Activated CD4-positive, alpha-beta T cell treated with anti-CD3 and anti-CD28 coated beads for 36 hours (primary cell): ENCODE measurements at places on chromosomes 3 and 15. TPM values are rescaled to one million over a fixed set of nuclear protein-coding genes. Genes with fewer than 3 reads are reported as not detected.

Gene EBLN2
- total RNA-seq: 4.7 TPM

Gene BCL2A1
- total RNA-seq: 103 TPM

Gene FLNB
- total RNA-seq: 29.1 TPM

DNA sequence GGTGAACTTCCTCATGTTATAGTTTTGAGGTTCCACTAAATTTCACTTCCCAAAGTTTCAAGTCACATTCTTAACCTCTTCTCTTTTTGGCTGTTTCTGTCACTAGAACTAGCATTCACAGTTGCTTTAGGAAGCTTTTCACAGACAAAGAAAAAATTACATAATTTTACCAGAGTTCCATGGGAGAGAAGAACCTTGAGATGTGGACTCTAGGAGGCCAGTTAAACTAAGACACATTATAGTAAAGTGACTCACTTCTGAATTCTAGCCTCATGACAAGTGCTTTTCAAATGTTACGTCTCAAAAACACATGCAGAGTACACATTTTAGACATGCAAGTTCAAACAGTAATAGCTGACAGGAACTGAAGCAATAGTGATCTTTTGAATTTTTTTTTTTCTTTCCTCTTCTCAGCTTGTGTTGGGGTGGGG lies 39.9 kb upstream of the LRTM1 start:
- DNase-seq: no peak

- DNase-seq: no peak
Observed at GRCh38 chr15:78350058-78350457, 9.9 kb downstream of the CRABP1 start.

GRCh38 chr3:109050591-109051167 lies 67.3 kb downstream of the MORC1 start:
- DNase-seq: peak; percentile 46

- no peak for DNase-seq
Observed at GRCh38 chr15:73941044-73941443, 14.8 kb downstream of the LOXL1 start.
